ENCODE measurements at places on chromosomes 7 and 10.

DNA sequence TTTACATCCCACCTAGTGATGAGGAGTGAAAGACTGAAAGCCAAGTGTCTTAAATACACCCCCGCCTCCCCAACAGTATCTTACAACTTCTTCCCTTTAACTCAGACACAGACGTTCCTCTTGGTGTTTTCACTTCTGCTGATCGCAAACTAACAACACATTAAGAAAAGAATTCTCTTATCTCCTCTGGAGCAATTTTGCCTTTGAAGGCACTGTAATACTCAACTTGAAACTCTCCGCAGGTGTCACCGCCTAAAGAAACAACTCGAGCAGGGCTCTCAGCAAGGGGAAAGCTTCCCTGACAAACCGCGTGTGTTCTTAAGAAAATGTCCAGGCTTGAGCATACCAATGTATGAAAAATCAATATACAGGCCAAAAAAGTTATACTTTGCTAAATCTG, 452 bp downstream of the SEMA3C start:
- no peak for DNase-seq

- no peak for DNase-seq
These were observed 42.0 kb downstream of the ZC3HC1 start for GRCh38 chr7:130008941-130009847.

DNA sequence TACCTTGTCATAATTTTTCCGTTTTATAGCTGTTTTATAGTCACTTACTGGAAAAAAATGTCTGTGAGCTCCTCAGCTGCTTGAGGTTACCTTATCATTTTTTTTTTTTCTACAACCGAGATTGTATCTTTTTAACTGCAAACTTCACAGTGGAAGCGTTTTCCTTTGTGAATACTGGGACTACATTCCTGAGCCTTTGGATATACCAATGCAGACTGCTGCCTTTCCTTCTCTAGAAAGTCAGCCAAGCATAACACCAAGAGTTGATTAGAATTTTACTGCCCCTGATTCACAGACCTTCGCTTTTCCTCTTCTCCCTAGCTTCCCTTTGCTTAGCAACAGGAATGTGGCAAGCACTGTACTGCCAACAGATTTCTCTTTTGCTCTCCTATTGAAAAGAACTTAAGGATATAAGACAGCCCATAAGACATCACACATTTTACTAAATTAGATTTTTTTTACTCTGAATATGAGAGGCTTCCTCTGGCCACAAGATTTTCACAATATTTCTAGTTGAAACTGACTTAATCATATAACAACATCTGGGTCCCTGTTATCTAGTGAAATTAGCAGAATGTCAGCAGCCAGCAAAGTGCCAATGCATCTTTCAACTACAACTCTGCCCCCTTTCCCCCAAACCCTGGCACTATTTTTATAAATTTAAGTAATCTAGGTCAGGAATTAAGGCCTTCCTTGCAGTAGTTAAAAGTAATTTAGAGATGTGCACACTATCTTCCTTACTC, 170.6 kb downstream of the PRKG1 start:
- no peak for DNase-seq

GRCh38 chr7:102004229-102004628, 186.8 kb downstream of the CUX1 start:
- no peak for DNase-seq

Data from H1 (cell line).